ENCODE measurements at places on chromosomes 7 and 10.

DNA sequence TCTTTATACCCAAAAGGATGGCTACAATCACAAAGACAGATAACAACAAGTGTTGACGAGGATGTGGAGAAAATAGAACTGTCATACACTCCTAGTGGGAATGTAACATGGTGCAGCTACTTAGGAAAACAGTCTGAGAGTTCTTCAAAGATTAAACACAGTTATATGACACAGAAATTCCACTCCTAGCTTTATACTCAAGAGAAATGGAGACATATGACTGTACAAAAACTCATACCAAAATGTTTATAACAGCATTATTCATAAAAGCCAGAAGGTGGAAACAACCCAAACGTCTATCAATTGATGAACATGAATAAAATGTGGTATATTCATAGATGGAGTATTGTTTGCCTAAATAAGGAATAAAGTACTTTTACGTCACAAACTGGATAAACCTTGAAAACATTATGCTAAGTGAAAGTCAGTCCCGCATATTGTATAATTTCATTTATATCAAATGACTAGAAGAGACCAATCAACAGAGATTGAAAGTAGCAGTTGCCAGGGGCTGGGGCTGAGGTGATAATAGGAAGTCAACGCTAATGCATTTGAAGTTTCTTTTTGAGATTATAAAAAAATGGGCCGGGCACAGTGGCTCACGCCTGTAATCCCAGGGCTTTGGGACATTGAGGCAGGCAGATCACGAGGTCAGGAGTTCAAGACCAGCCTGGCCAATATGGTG, 61.6 kb upstream of the SRPK2 start:
- no peak for DNase-seq

DNA sequence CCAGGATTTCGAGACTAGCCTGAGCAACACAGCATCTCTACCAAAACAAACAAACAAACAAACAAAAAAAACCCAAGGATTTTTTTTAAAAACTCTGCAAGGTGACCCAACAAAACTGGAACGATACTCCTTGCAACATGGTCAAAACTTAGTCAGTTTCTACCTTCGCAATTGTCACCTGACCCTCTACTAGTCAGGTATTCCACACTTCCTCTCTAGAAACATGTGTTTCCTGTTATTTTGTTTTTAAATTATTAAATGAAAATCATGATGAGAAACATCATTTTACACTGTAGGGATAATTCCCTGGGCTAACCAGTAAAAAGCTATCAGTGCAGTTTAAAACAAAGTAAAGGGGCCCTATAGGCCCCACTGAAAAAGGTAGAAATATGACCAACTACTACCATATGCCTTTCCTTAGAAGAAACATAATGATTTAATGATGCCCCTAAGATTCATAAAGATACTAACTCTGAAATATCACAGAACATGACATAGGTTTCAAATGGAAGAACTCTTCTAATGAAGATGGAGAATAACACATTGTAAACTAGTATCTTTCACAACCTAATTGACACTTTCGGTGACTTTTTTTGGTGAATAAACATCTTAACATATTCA, 8.7 kb downstream of the BRAF start:
- DNase-seq, result no peak

GRCh38 chr10:95697429-95697828, 3.7 kb upstream of the TCTN3 start:
- no peak for DNase-seq

DNA sequence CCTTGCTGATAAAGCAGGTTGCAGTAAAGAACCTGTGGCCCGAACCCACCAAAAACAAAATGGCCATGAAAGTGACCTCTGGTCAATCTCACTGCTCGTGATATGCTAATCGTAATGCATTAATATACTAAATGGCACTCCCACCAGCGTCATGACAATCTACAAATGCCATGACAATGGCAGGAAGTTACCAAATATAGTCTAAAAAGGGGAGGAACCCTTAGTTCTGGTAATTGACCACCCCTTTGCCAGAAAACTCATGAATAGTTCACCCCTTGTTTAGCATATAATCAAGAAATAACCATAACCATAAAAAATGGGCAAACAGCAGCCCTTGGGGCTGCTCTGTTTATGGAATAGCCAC, 1139.4 kb upstream of the LRRN3 start:
- DNase-seq, result no peak

- no peak for DNase-seq
These were observed 1.0 kb downstream of the CHST15 start for GRCh38 chr10:124092250-124092859.

DNA sequence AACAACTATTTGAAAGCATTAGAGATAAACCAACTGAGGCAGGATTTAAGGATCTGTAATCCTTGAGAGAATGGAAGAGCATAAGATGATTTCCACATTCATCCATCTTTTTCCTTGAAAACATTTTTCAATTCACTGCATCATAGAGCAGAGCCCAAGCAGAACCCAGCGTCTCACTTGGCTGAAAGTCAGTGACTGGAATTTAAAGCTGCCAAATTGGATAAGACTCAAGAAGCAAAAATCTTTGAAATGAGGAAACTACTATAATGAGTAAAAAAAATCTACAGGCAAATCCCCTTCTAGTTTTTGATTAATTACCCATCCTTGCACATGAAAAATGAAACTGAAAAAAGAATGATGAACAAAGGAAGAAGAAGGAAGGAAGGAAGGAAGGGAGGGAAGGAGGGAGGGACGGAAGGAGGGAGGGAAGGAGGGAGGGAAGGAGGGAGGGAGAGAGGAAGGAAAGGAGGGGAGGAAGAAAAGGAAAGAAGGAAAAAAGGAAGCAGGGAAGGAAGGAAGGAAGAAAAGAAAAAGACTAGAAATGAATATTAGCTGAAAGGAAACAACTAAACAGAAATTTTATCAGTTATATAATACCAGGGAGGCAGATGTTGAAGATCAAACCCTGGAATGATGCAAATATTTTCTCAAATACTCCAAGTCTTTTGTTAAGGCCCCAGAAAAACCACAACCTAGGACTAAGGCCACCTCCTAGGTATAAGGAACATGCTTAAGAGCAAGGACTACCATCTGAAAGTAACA, 336.3 kb upstream of the MAGI2 start:
- no peak for DNase-seq

GRCh38 chr10:58980826-58981415, 195.5 kb upstream of the PHYHIPL start:
- no peak for DNase-seq

GRCh38 chr10:131812736-131813604, 87.8 kb upstream of the PPP2R2D start:
- DNase-seq, result no peak
